GM04504 (cell line): ENCODE measurements at places on chromosomes 2 and 18.

- DNase-seq: no peak
Observed at GRCh38 chr18:42028247-42028832, 73.3 kb downstream of the PIK3C3 start.

DNA sequence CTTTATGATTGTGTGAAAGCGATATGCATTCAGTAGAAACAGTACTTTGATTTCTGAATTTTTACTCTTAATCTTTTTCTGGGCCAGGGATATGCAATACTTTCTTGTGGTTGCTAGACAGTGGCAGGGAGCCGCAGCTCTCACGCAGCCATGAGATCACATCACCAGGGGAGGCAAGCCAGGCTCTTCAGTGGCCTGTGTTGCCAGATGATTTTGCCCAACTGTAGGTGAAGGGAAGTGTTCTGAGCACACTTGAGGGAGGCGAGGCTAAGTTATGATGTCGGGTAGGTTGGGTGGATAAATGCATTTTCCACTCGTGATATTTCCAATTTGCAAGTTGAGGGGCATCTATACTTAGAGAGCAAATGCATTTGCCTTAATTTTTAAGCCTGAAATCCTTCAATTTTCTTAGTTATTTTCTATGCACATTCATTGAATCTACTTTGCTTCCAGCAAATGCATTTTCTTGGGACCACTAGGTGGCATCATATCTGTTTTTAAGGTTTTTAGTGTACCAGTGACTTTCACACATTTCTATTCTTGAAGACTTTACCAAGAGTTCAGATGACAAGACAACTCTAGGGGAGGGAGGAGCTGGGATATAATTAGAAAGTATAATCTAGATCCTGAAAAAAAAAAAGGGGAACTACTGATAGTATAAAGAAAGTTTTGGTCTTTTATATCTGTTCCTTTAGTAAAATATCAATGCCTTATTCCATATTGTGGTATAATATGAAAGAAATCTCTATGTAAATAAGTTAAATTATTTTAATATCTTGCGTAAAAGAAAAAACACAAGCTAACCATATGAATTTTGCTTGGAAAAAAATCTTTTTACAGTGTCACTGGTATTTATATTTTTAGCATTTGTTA lies 643.3 kb downstream of the SOCS6 start:
- DNase-seq: no peak

DNA sequence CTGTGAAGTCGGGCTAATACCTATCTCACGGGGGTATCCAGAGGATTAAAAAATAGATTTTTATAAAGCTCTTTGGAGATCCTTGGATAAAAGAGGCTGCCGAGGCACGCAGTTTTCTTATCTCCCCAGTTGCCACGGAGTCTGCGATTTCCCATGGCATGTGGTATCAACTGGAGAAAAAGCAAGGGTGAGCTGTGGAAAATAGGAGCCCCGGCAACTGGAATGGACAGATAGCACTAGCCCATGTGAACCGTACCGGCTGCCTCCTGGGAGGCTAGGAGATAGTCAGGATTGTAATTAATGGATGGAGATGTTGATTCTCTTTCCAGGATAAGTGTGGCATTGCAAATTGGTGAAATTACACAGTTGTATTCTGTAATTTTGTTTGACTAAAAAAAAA lies 407.6 kb upstream of the KCNH7 start:
- no peak for DNase-seq

DNA sequence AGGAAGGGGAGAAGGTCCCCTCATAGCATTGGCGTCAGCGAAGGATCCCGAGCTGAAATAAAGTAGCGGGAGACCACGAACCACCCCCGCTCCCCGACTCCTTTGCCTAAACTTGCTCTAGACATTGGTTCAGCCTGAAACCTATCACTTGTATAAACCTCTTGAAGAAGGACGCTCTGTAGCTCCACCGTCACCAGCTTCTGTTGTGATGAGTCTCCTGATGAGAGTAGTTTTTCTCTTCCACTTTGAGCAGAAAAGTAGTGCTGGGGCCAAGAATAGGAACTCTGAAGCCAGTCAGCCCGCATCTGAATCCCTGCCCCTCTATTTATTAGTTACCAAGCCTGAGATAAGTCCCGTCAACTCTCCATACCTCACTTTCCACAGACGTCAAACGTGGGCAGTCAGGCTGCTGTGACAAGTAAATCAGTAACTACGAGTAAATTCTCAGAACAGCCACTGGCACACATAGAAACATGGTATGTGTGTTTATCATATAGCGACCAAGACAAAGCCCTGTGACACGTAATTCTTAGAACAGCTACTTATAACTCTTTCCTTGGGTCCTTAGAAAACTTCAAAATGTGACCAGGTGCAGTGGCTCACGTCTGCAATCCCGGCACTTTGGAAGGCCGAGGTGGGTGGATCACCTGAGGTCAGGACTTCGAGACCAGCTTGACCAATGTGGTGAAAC lies 61.7 kb downstream of the CD226 start:
- DNase-seq: no peak

- no peak for DNase-seq
Observed at GRCh38 chr2:149038442-149039212, at the start of gene LYPD6B. Gene LYPD6B, plus strand, starts transcription at chr2:149038699. Its CDS starts 92,250 bp downstream, at chr2:149130949.

DNA sequence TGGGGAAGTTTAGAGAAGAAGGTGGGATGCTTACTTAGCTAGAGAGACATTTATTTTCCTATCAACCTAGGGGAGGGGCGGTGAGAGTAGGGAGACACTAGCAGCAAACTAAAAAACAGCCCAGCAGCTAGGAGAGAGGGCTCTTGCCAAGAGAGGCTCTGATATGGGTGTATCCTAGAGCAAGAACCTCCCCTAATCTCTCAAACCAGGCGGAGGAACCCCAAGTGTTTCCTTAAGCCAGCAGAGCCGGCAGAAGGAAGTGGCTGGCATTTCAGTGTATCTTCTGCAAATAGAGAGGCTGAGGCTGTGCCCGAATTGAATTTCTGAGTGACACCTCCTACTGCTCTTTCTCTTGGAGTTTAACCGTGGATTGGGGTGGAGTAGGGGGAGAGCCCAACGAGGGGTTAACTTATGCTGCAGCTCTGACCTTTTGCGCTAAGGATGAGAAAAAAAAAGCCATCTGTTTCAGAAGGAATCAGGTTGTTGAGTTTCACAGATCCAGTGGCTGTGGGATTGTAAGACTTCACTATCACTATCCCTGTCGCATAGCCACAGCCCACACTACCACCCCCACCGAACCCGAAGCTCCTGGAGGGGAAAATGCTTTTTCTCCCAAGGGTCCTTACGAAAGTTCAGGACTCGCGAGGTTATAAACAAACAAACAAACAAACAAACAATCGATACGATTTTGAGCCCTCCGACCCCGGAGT lies 1.4 kb downstream of the ST8SIA5 start:
- no peak for DNase-seq

- no peak for DNase-seq
Observed at GRCh38 chr18:74862094-74862493, 264.4 kb downstream of the ZNF407 start.

DNA sequence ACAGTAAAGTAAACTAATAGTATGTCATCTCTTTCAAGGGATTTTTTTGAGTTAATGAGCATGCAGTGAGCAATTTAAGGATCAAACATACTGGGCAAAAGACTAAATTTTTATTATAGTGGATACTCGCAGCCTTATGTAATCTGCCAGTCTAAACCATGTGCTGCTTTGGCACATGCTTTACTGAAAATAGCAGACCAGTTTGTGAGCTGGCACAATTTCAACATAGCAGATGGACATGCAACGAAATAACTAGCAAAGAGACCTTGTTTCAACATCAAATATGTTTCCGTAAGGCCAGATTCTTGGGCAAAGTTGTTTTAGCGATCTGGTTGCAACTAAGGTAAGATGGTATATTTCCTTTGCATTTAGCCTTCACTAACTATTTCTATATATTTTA lies 807.3 kb downstream of the NR4A2 start:
- no peak for DNase-seq

DNA sequence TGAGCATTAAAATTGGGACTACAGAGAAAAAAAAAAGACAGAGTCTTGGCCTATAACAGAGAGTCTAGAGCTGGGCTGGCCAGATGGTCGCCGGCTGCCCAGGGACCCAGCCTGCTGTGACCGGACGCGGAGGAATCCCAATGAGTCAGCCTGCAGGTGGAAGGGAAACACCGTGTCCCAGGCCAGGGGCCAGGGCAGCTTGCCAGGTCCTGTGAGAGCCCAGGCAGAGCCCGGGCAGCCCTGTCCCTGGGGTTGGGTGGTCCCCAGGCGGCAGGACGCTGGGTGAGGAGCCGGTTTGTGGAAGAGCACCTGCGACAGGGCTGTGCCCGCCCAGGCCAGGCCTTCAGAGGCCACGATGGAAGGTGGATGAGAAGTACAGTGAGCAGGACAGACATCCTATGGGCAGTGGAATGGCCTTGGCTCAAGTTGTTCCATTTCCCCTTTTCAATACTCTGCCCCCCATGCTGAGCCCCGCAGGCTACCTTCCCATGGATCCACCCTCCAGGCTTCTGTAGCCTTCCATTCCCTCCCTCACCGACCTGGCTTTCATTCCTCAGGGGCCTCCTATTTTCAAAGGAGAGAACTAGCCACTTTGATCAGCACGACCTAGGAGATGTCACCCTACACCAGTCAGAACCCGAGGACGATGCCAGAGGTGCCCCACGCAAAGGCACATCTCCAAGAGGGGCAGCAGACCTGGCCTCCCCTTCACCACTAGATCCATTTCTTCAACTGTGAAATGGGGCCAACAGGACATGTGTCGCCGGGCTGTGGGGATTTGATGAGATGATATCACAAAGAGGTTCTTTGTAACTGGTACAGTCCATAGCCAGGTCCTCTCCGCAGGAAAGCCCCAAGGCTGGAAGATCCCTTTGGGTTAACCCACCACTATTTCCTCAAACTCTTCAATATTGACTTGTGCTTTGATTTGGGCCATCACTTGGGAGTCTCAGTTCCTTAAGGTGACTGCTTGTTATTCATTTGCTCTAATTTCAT lies 87.5 kb downstream of the POLR1A start:
- no peak for DNase-seq

DNA sequence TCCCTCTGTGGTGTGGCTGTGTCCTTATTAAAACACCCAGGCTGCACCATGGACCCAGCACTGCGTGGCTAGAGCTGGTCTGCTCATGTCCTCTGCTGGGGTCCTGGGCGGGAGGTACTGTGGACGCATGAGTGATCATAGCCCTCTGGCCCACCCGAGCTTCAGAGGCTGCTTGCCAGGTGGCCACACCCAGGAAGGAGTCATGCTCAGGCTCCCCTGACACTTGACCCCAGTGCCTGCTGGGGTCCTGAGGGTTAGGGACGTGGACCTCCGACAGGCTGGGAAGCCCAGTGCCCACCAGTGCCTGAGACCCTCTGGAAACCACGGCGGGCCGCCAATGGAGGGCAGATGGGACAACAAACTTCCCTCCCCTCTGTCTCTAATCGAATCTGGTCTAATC lies 66.3 kb upstream of the HS6ST1 start:
- no peak for DNase-seq

DNA sequence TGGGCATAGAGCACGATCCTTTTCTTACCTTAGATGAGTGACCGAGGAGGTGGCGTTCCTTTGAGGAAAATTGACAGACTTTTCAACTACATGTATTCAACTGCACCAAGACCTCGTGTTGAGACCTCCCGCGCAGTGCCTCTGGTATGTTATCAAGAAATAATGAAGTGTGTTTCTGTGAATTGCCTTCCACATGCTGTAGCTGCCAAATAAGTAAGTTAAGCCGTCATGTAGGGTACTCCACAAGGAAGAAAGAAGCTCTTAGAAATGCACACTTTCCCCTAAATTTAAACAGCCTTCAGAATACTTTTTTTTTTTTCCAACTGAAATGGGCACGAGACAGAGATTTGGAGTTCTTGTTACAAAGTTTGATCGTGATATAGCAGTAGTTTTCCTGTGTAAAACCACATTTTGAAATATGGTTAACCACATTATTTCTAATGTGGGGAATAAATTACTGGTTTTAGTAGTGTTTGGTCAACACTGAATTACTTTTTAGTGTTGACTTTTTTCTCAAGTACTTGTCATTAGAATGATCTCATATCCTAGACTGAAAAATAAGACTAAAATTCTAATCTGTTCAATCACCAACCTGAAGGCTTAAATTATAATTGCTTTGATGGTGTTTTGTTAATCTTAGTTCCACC lies 30.5 kb downstream of the PDK1 start:
- DNase-seq: no peak

- DNase-seq: no peak
Observed at GRCh38 chr18:27094621-27095020, 90.5 kb downstream of the CHST9 start.
